Activated naive CD4-positive, alpha-beta T cell treated with anti-CD3 and anti-CD28 coated beads, Interleukin-2, amount 10 ng/mL, durations not matched to agents 7 days and 5 days (primary cell): ENCODE measurements at places on chromosomes 12 and 14.

GRCh38 chr14:61037215-61037614 is 56.2 kb downstream of the SLC38A6 start:
- no peak for DNase-seq

DNA sequence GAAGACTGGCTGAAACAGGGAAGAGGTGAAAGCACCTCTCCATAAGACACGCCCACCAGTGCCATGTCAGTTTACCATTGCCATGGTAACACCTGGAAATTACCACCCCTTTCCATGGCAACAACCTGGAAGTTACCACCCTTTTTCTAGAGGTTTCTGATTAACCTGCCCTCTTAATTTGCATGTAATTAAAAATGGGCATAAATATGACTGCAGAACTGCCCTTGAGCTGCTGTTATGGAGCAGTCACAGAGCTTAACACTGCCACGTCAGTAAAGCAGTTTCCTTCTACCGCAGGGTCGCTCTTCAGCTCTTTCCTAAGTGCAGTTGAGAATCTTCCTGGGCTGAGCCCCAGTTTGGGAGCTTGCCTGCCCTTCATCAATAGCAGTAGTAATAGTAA is 55.2 kb downstream of the RASSF3 start:
- peak; percentile 64 for DNase-seq

GRCh38 chr14:93963692-93964091 is 12.7 kb downstream of the ASB2 start:
- peak; percentile 37 for DNase-seq

GRCh38 chr12:120936197-120936596 is 32.0 kb upstream of the SPPL3 start:
- no peak for DNase-seq

DNA sequence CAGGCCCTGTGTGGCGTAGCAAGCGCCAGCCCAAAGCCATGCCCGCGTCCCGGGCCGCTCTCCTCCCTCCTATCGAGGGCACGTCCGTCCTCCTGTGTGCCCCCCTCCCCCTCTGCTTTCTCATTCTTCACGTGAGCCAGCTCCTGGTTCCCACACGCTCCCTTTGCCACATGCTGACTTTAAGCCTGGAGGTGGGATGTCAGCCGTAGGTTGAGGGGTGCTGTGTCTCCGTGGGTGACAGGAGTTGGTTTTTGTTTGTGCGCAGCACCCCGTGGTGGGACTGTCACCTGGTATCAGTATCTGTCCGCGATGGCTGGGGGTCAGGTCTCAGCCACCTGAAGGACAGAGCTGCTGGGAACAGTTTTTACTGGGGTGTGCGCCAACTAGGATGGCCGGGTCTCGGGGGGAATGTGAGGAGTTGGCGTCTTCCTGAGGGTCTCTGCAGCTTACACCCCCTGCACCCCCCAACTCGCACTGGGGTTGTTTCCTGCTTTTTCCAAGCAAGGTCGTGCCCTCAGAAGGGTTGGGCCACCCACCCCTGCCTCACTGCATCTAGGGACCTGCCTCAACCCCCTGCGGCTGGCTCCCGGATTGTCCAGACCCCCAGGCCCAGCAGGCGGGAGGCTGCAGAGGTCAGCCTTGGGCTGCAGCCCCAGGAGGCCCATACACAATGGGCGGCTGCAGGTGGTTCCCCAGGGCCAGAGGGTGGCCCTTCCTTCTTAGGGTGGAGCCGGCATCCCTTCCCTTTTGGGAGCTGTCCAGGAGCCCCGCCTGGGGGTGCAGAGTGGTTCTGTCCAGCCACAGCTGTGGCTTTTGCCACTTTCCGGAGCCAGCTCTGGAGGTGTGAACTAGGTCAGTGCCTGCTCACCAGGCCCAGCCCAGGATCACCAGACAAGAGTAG is 7.3 kb downstream of the ULK1 start:
- no peak for DNase-seq

GRCh38 chr14:84864548-84865271 is 665.2 kb upstream of the FLRT2 start:
- DNase-seq, result no peak

DNA sequence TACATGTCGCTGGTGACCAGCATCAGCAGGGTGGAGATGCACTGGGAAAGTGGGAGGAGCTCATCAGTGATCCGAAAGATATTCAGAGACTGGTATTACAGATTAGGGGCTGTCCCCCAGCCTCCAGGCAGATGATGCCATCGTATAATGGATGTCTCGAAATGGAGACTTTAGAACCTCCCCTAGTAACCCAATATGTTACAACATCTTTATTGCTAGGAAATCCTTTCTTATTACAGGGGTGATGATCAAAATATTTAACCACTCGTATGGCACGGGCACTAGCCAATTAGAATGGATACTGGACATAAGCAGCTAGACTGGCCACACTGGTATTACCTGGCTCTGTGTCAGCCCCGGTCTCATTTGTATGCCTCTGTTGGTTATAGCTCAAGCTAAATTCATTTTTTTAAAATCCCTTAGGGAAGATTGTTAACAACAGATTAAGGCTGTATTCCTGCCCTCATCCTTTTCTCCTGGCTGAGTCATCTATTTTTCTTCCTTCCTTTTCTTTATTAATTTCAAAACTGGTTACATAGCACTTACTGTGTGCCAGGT is 10.8 kb upstream of the CEBPE start:
- DNase-seq, result no peak

DNA sequence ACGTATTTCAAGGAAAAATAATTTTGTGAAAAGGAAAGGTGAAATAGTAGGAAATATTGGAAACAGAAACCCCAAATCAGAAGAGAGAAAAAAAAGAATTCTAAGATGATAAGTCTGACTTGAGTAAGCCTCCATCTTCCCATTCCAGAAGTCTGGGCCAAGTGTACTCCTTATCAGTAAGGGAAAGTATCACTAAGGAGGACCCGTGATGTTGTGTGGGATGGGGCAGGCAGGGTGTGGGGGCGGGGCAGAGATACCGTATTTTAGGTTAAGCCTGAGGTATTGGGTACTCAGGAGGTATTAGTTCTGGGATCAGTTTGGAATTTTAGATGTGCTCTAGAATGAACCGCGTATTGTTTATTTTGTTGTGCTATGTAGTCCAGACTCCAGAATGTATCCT is 33.8 kb upstream of the PSMA6 start:
- no peak for DNase-seq

- DNase-seq, result peak; percentile 62
Measured at GRCh38 chr12:47361389-47362021, 281.7 kb upstream of the AMIGO2 start.

DNA sequence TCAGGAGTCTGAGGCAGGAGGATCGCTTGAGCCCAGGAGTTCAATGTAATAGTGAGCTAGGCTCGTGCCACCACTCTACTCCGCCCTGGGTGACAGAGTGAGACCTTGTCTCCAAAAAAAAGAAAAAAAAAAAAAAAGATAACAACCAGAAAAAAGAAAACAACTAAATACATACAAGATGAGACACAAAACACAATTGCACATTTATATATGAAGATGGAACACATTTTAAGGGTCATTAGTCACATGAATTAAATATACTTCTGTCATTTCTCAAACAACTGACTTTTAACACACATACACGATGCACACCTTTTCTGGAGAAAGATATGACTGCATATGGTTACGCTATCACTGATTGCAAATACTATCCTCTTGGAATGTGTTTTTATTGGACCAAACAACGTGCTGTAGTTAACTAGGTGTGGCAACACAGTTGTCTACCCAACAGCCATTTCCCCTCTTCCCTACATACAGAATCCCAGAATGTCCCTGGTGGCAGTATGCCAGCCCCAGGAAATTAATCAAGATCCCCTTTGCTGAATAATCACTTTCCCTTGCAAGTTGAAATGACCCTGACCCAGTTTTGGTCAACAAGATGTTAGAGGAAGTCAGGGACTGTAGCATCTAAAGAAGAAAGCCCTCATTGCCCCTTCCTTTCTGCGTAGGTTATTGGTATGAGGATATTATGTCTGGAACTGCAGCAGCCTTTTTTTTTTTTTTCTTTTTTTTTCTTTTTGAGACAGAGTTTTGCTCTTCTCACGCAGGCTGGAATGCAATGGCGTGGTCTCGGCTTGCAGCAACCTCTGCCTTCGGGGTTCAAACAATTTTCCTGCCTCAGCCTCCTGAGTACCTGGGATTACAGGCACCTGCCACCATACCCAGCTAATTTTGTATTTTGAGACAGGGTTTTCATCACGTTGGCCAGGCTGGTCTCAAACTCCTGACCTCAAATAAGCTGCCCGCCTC is 5.6 kb upstream of the MYL6B start:
- DNase-seq, result no peak

DNA sequence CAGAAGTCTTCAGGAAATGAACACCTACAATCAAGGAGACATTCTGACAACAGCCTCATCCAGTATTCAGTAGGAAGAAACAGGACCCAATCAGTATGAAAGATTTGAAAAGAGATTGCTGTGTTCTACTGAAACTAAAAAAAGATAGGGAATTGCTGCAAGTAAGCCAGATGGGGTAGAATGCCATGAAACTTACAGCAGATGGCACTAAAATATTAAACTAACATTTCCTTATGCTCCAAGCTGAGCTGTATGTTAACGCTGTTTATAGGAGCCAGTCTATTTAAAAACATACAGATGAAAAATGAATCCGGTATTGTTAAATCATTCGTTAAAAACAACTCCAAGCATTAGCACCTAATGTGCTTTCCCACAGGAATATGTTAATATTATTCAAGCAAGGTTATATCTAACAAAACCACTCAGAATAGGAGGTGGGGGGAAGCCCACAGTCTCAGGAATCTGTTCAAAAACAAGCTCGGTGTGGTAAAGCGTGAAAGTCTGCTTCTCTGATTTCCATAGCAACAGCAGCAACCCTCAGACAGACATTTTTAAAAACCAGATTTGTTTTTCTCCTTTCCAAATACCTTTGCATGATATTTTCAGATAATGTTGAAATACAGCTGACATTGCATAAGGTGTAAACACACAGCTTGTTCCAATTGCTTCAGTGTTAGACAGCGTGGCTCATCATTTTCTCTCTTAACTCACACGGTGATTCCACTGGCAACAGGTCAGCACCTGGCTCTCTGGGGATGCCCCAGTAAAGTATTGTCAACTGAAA is 131.4 kb upstream of the CCDC175 start:
- DNase-seq, result no peak

DNA sequence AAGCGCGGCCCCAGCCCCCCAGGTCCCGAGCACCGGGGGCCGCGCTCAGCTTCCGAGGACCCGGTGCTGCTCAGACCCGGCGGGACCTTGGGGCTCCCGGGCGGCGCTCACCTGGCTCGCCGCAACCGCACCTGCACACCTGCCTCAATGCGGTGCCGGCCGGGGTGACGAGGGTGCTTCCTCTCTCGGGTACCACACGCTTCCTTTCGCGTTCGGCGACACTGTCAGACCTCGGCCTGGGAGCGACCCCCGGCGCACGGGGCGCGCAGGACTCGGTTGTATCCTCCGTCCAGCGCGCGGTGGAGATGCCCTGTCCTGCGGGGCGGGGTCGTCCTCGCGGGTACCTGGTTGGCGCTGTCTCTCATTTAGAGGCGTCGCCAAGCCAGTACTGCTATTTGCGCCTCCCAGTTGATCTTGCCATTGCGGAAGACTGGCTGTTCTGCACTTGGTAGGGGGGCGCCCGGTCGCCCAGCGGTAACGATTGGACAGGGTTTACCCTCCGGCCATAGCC is 718 bp downstream of the PACS2 start:
- DNase-seq, result peak; percentile 73

DNA sequence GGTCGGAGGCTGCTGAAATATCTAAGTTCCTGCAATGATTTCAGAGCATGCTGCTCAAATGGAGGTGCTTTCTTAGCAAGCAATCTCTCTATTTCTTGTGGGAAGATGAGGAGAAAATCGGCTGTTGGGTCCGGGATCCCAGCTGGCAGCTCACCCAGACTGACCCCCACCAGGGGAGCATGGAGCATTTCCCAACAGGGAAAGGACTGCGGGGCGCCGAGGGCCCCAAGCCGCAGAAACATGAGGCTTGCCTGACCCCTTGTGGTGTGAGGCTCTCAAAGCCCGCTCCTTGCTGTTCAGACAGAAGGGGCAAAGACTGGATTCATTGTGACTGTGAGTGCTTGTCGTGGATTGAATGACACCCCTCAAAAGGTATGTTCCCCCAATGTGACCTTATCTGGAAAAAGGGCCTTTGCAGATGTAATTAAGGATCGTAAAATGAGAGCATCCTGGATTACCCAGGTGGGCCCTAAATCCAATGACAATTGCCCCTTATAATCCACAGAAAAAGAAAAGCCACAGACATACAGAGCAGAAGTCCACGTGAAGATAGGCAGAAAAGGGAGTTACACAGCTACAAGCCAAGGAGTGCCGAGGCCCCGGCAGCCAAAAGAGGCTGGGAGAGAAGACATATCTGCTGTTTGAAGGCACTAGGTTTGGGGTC is 116.3 kb upstream of the VASH1 start:
- DNase-seq, result peak; percentile 25

- DNase-seq, result no peak
Measured at GRCh38 chr14:24848102-24848790, 201.7 kb downstream of the STXBP6 start.

DNA sequence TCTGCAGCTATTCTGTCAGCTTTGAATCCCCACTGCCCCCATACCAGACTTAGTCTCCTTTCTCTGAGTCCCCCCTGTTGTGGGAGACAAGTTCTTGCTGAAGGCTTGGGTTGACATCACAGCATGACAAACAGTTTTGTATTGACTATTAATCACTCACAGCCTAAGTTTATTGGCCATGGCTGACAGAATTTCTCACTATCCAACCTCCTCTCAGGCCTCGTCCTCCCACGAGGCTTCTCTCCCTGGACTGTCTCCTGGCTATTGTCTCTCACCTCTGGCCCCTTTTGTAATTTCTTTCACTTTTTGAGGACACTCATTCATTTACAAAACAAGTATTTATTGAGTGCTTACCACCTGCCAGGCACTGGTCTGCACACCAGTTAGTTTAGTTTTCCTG is 35.2 kb upstream of the DCD start:
- DNase-seq, result no peak

- DNase-seq, result no peak
Measured at GRCh38 chr12:81627336-81628189, 131.6 kb downstream of the PPFIA2 start.

DNA sequence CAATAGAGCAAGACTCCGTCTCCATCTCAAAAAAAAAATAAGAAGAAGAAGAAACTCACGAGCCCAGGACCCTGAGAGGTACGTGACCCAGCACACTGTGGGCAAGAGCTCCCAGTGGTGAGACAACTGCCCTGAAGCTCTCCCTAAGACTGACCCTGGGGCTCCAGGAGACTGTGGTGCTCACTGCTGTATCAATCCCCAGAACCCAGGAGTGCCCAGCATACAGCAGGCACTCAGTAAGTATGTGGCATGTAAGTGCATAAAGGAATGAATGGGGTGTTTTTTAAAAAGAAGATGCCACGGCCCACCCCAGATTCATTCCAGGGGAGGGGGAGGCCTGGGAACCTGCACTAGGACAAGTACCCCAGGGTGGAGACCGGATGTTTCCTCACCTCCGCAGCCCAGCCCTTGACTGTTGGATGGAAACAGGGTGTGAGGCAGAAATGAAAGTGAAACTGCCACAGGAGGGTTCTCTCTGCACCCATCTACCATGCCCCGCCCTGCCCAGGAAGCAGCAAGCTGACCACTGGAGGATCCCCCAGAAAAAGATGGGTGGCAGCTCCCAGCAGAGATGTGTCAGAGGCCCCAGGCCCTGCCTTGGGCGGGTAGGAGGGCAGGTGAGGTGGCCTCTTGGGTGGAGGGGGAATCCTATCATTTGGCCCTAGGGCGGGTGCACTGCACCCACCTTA is 12.2 kb downstream of the ITPK1 start:
- DNase-seq, result peak; percentile 91

- DNase-seq, result no peak
Measured at GRCh38 chr12:31715283-31715825, 13.5 kb downstream of the AMN1 start.

GRCh38 chr14:85732031-85732430 is 202.1 kb downstream of the FLRT2 start:
- no peak for DNase-seq
